Endodermal cell (in vitro differentiated cells): ENCODE measurements at places on chromosomes 3 and 15. TPM values are rescaled to one million over a fixed set of nuclear protein-coding genes. Genes with fewer than 3 reads are reported as not detected.

Gene UQCC5
- total RNA-seq: 23.1 to 34.1 TPM (median 29.7 TPM) in 3 replicates

Gene TUSC7
- not detected in 3 replicates for total RNA-seq

Gene KIF15
- total RNA-seq: 11.8 to 24.9 TPM (median 20.4 TPM) in 3 replicates

DNA sequence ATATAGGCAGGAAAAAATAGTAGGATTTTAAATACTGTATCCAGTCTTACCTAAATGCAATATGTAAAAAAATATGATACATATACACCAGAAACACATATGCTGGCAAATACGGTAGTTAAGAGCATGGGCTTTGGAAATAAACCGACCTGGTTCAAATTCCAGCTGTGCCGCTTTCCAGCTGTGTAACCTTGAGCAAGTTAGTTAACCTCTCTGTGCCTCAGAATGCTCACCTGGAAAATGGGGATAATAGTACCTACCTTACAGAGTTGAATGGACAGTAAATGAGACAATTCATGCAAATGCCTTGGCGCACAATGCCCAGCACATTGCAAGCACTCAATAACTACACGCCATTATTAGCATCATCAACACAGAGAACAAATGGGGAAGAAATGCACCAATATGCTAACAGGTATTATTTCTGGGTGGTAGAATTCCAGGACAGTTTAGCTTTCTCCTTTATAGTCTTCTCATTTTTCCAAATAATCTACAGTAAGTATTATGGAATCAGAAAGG is 50.6 kb downstream of the SUMF1 start:
- no peak for DNase-seq
- H3K36me3 ChIP-seq: peaks cover 4% of the 10 kb centered on the region
- no peak overlapping the region for H3K4me3 ChIP-seq

DNA sequence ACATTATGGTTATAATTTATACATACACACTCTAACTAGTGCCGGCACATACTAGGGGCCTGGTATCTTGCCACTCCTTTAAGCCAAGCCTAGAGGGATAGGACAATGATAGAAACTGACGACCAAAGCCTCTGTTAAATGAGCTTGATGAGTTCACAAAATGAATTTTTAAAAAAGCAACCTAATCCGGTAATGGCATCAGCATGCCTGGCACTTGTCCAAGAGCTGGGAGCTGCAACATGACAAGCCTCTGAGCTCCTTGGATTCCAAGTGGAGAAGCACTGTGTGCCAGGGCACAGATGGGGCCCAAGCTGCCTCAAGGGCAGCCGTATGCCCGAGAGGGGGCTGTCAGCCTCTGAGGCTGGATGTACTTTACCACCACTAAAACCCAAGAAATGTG is 9.7 kb downstream of the ETV5 start:
- no peaks in the 10 kb centered on the region for H3K27me3 ChIP-seq
- DNase-seq: no peak

DNA sequence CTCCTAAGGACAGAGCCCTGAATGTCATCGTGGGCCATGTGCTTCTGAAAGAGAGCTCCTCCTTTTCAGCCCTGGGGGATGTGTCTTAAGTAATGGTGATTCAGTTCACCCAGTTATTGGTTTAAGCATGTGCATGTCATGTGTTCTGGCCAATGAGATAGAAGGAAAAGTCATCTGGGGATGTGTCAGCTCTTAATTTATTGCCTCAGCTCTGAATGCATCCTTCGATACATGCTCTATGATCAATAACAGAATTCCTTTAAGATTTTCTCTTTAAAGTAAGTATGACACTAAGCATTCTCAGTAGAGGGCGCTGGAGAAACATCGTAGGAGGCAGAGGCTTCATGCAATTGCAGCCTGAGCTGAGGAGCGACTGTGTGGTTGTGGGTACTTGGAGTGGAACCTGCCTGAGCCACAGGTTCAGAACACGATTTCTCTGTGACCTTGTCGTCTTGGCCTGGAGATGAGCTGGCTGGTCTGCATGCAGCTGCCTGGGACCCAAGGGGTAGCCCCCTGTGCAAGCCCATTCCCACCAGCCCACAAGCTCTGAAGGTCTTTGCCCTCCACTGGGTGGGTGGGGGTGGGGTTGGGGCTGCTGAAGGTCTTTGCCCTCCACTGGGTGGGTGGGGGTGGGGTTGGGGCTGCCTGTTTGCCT is 69.5 kb downstream of the C3orf38 start:
- peaks cover 7% of the 10 kb centered on the region for H3K4me1 ChIP-seq
- peak; percentile 86 for DNase-seq
- H3K4me3 ChIP-seq: no peak overlapping the region
